Pancreas (tissue), 10 donors: ENCODE measurements at places on chromosomes 5 and 9. TPM values are rescaled to one million over a fixed set of nuclear protein-coding genes. Genes with fewer than 3 reads are reported as not detected.

ARHGEF28 gene
- 21.8 TPM for total RNA-seq

HTR1A gene
- not detected for total RNA-seq

RRAGA gene
- 27.0 TPM for total RNA-seq

- no peak for DNase-seq
These were observed 247.1 kb downstream of the NFIB start for GRCh38 chr9:14066831-14067230.

- no peak for DNase-seq
These were observed 83.6 kb downstream of the SNX24 start for GRCh38 chr5:122929001-122929400.

GRCh38 chr5:40962207-40962955 lies 53.1 kb downstream of the C7 start:
- DNase-seq, result no peak

IFNA21 gene
- total RNA-seq, result not detected

CLIC3 gene
- total RNA-seq, result 0.44 TPM

DNA sequence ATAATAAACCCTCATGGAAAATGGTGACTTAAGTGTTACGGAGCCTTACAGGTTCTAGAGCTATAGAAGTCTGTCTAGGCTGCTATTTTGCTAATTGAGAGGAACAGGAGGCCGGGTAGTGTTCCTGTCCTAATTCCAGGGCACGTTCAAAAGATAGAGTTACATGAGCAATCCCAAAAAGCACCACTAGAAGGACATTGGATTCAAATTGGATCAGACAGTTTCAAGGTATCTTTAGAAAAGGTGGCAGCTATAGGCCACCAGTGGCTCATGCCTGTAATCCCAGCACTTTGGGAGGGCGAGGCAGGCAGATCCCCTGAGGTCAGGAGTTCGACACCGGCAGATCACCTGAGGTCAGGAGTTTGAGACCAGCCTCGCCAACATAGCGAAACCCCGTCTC lies 458.8 kb downstream of the TMEM232 start:
- DNase-seq, result no peak
